ENCODE measurements at places on chromosomes 7 and 10.

DNA sequence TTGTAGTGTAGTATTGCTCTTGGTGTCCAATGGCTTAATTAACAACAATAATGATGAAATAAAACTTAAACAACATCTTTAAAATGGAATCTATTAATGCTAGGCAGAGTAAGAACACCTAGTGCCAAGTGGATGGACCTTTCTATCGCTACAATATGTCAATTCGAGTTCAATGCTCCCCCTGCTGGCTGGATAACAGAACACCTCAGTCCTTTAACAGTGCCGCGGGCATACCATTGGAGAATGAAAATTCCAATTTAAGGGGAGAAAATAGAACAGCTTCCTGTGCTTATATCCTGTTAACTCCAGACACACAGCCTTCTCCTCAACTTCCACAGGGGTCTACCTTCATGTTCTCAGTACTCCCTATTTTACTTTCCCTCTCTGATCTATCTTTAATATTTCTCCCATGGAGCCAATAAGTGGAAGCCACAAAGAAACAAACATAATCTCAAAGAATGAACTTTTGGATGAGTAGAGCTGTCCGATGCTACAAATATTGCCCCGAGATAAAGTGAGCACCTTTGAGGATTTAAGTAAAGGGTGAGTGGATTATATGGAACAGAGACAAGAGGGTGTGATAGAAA lies 41.4 kb downstream of the COL1A2 start:
- peak; percentile 30 for DNase-seq

GRCh38 chr10:6460861-6461409 lies 119.1 kb downstream of the PRKCQ start:
- DNase-seq = no peak

- no peak for DNase-seq
Measured at GRCh38 chr10:52770904-52771303, 1.7 kb downstream of the MBL2 start.

GRCh38 chr10:30818010-30818660 lies 188.6 kb upstream of the LYZL2 start:
- DNase-seq = no peak

- DNase-seq = no peak
Measured at GRCh38 chr7:36192053-36192824, 39.2 kb downstream of the EEPD1 start.

- DNase-seq = no peak
Measured at GRCh38 chr10:69576334-69577011, 3.3 kb upstream of the NEUROG3 start.

GRCh38 chr7:38950309-38950708 lies 27.4 kb upstream of the POU6F2 start:
- DNase-seq = no peak

DNA sequence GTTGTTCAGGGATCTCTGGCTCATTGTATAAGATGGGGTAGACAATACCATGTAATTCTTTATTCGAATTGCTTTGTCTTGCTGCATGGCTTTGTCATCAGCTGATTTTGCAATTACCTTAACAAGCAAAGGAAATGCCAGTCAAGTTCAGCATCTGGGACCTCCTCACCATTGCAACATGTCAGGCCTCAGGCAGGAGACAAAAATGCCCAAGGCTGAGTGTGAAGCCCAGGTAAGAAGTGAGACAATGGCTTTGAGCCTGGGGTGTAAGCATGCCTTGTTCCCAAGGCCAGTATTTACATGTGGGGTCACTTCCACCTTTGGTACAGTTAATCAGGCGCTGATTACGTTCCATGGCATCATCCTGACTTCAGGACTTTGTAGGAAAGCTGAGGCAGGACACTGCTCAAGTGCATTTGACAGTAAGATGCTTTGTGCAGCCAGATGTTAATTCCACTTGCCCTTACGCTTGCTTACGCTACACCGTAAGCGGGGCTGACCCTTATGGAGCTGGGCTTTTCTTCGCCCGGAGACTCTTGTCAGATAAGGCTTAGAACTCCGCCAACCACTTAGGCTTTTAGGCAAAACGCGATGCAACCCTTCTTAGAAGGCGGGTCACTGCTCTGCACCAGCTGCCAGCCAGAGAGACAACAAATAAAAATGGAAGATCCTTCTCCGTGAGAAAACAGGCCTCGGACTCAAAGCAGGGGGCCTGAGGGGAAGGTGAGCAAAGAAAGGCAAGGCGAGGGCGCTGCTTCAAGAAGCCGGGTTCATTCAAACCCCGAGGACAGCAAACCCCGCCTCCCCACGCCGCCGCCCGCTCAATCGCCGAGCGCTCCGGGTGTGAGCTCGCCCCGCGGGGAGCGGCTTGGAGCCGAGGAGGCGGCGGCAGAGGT lies 1.3 kb upstream of the SP4 start:
- DNase-seq = no peak

DNA sequence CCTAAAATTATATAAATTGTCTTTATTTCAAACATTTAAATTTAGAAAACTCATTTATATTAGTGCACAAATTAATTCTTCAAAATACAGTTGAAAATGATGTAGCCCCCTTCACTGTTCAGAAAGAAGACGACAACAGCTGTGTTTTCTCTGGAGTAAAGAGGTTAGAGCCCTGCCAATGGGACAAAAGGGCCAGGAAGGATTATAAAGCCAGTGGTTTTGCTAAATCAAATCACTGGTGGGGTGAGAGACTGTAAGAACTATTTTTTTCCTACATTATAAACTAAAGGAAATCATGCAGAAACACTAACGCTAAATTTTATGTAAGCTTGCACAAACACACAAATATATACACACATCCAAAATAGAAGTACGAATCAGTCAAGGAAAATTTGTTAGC lies 386.6 kb downstream of the PARD3 start:
- no peak for DNase-seq

- DNase-seq = no peak
Measured at GRCh38 chr10:16910793-16911164, 93.6 kb upstream of the RSU1 start.

GRCh38 chr10:106395041-106395749 lies 769.3 kb downstream of the SORCS1 start:
- DNase-seq = no peak

DNA sequence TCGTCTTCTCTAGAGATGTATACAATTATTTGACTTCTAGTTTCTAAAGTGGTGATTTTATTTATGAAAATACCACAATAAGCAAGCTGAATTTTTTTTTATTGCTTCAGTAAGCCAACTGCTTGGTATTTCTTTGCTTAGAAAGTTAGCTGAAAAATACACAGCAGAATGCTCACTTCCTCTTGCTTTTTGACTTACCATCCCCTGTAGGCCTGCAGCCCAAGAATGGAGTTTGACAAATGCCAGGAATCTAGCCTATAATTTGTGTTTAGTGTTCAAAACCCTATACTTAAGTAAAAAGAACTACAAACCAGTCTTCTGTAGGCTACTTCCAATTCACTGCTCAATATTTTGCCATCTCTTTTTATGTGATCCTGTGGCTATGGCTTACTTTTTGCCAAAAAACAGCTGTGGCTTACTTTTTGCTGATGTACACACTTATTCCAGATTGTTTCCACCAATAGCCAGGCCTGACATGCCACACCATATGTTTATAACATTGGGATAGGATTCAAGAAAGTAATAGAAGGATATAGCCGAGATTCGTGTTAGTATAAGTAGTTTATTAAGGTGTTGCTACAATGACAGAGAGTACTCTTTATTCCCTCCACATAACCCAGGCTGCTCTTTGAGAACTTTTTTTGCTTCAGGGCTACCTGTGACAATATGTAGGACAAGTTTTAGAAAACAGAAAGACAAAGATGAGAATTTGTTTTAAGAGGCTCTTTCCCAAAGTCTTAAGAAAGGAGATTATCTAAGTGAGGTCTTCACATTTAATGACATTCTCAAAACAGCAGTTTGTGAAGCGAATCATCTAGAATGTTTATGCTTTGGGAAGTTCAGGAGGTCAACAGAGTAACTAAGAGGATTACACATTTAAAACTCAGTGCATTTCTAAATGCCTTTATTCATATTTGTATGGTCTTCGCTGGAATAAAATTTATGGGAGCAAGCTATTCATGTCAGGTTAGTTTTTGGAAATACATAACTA lies 263.9 kb upstream of the FZD1 start:
- DNase-seq = no peak

All from stimulated activated CD4-positive, alpha-beta T cell treated with anti-CD3 and anti-CD28 coated beads, Interleukin-12 subunit alpha, Interleukin-12 subunit beta, amount 100 ng/mL, for 4 hours (primary cell).